Activated CD4-positive, alpha-beta memory T cell treated with anti-CD3 and anti-CD28 coated beads for 36 hours (primary cell): ENCODE measurements at places on chromosomes 2 and 18. TPM values are rescaled to one million over a fixed set of nuclear protein-coding genes. Genes with fewer than 3 reads are reported as not detected.

DNA sequence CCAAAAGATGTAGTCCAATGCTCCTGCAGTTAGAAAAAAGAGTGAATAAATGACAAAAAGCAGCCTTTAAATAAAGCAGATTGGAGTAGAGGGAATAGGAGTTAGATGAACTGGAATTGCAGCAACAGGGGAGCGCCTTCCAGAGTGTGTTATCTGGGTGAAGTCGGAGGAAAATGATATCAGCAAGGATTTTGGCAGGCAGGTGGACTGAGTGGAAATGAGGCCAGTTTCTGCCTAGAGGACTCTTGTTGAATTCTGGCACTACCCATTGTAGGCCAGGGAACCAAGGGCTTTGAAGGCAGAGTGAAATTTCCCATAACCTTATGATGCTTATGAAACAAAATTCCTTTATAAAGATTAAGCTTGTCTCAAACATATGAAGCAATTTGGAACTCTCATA lies 59.8 kb downstream of the AKAIN1 start:
- no peak for DNase-seq
- no peak overlapping the region for H3K4me3 ChIP-seq
- H3K27me3 ChIP-seq = no peaks in the 10 kb centered on the region
- no peaks in the 10 kb centered on the region for H3K36me3 ChIP-seq
- H3K4me1 ChIP-seq = no peaks in the 10 kb centered on the region
- H3K27ac ChIP-seq = no peak overlapping the region

DNA sequence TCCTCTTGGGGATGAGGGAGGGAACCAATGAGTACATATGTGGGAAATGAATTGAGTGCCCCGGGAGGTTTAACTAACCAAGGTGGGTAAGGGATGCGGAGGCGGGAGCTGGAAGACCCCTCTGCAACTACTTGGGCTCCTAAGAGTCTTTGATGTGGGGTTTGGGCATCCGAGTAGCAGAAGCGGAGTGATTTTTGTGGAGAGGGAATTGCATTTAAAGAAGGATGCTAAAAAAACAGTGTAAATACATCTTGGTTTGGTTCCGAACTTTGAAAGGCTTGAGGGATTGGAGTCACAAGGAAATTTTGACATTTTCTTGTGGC lies 215.7 kb downstream of the MCFD2 start:
- DNase-seq = no peak
- H3K4me3 ChIP-seq = peak overlapping the region; percentile 96
- peak overlapping the region; percentile 90 for H3K27ac ChIP-seq
- H3K36me3 ChIP-seq = no peaks in the 10 kb centered on the region
- no peaks in the 10 kb centered on the region for H3K27me3 ChIP-seq

DNA sequence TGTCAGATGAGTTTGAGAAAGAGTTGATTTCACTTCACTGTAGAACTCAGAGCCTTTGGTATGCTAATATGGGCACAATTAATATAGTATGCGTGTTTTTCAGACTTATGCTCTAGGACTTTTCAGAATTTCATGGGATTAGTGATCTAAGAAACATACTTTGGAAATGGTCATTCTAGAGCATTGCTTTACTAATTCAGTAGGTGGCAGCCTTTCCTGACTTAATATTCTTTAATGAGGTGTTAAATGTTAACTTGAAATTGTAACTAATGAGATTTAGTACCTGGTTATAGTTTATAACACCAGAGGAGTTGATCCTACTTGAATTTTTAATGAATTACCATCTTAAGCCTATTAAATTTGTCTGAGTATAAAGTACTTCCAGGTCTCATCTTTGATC lies 28.4 kb downstream of the ACTR2 start:
- no peak for DNase-seq
- no peak overlapping the region for H3K27ac ChIP-seq
- no peak overlapping the region for H3K4me3 ChIP-seq
- H3K36me3 ChIP-seq = peaks cover 26% of the 10 kb centered on the region

DNA sequence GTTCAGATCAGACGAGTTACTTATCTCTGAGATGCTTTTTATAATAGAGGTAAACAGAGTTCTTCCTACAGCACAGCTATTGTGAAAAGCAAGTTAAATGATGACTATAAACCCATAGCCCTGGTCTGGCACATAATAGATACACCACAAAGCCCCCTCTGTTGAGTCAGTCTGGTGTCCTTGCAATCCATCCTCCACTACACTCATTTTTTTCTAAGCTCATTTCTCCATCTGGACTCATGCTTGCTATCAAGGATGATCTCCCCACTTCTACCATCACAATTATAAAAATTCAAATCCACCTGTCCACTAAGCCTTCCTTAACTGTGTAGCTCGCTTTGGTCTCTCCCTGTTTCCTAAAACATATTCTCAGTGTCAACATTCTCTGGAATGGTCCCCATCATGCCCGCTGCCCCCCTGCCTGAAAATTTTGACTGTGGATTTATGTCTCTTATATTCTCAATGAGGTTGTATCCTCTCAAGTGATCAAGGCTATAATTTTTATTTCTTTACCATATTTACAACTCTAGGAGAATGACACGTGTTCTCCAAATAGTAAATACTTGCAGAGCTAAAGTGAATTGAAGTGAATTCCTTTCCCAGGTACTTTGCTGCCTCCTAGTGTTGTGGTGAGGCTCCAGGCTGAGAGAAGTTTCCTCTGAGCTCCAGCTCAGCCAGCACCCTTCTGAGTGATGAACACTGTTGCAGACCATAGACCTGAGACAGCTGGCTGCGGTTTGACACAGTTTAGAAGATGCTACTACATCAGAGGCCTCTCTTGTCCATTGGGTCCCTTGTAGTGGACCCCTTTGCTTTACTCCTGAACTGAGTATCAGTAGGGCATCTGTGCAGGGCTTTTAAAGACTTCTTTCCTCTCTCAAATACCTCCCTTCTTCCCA lies 108.7 kb downstream of the DPP10 start:
- H3K27me3 ChIP-seq = peaks cover 2% of the 10 kb centered on the region
- peak; percentile 29 for DNase-seq
- H3K36me3 ChIP-seq = no peaks in the 10 kb centered on the region
- no peaks in the 10 kb centered on the region for H3K4me1 ChIP-seq

GRCh38 chr2:42844901-42845821 lies 52.8 kb upstream of the HAAO start:
- H3K4me1 ChIP-seq = no peaks in the 10 kb centered on the region
- no peak overlapping the region for H3K4me3 ChIP-seq
- DNase-seq = no peak
- H3K36me3 ChIP-seq = no peaks in the 10 kb centered on the region
- H3K27me3 ChIP-seq = no peaks in the 10 kb centered on the region
- H3K27ac ChIP-seq = no peak overlapping the region

GRCh38 chr2:189050165-189050712 lies 76.1 kb downstream of the COL3A1 start:
- no peak for DNase-seq
- no peaks in the 10 kb centered on the region for H3K36me3 ChIP-seq
- no peak overlapping the region for H3K4me3 ChIP-seq
- no peak overlapping the region for H3K27ac ChIP-seq
- no peaks in the 10 kb centered on the region for H3K27me3 ChIP-seq
- H3K4me1 ChIP-seq = no peaks in the 10 kb centered on the region

- DNase-seq = no peak
- H3K4me1 ChIP-seq = peaks cover 80% of the 10 kb centered on the region
- no peak overlapping the region for H3K4me3 ChIP-seq
- H3K27ac ChIP-seq = peak overlapping the region; percentile 16
- H3K36me3 ChIP-seq = peaks cover 11% of the 10 kb centered on the region
- H3K27me3 ChIP-seq = no peaks in the 10 kb centered on the region
Observed at GRCh38 chr18:24031318-24031717, 16.8 kb downstream of the TTC39C start.

GRCh38 chr18:8858888-8859511 lies 153.6 kb downstream of the MTCL1 start:
- H3K36me3 ChIP-seq = no peaks in the 10 kb centered on the region
- H3K4me3 ChIP-seq = no peak overlapping the region
- no peaks in the 10 kb centered on the region for H3K27me3 ChIP-seq
- H3K4me1 ChIP-seq = no peaks in the 10 kb centered on the region
- no peak overlapping the region for H3K27ac ChIP-seq

DNA sequence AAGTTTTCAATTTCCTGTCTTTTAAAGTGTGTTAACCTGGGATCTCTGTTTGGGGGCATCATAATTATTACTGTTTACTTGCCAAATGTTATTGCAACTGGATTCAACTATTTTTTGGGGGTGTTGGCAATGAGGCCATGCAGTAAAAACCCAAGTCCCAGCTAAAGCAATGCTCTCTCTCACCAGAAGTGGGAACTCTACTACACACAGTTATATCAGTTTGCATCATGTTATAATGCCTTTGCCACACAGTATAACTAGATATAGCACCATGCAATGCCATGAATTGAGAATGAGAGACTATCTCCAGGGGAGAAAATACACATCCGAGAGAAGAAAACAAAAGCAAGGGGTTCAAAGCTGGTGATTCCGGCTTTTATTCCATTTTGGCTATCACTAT lies 79.0 kb downstream of the GCA start:
- H3K36me3 ChIP-seq = no peaks in the 10 kb centered on the region
- no peak overlapping the region for H3K4me3 ChIP-seq
- DNase-seq = no peak
- no peaks in the 10 kb centered on the region for H3K27me3 ChIP-seq

- H3K27me3 ChIP-seq = no peaks in the 10 kb centered on the region
- peak; percentile 31 for DNase-seq
- H3K4me1 ChIP-seq = peaks cover 21% of the 10 kb centered on the region
- H3K4me3 ChIP-seq = no peak overlapping the region
- H3K36me3 ChIP-seq = no peaks in the 10 kb centered on the region
Observed at GRCh38 chr2:237059155-237059875, 26.4 kb upstream of the COPS8 start.

DNA sequence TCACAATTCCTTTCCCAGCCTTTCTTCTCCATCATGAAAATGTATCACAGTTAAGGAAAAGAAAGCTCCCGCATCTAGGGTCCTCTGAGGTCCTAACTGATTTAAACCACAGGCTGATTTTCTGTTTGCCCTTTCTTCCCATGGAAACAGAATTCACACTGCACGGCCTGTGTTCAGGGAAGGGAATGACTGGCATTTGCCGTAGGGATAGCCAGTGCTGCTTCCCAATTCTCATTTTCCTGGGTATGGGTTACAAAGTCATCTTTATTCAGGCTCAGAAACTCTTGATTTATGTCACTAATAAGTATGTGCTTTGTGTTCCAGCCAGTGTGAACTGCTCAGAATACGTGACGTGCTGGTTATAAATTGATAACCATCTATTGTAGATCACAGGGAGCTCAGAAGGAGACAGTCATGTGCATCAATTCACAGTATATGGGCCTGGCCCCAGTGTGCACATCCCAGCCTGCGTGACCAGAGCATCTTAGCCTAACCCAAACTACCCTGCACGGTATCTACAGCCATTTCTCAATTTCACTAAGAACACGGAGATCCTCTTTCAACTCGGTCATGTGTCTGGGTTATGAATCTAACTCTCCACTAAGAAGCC lies 163.3 kb downstream of the LRRC30 start:
- no peak for DNase-seq
- H3K27me3 ChIP-seq = no peaks in the 10 kb centered on the region
- H3K4me3 ChIP-seq = no peak overlapping the region
- no peak overlapping the region for H3K27ac ChIP-seq

DNA sequence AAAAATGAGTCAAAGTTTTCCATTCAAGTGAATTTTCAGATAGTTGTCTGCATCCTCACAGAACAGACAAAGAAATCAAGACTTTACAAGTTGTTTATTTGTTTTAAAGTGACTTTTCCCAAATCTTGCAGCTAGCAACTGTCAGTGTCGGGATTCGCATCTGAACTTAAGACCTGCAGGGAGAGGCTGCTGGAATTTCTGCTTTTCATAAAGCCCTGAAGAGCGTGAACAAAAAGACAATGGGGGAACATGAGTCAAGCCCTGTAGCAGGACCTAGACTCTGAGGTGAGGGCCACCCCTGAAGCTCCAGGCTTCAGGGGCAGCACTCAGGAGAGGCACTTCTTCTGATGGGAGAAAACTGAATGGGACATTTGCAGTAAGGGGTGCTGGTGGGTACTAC lies 108.2 kb upstream of the CTAGE1 start:
- no peaks in the 10 kb centered on the region for H3K36me3 ChIP-seq
- no peaks in the 10 kb centered on the region for H3K27me3 ChIP-seq
- no peak for DNase-seq

- no peak overlapping the region for H3K27ac ChIP-seq
- no peaks in the 10 kb centered on the region for H3K27me3 ChIP-seq
- no peaks in the 10 kb centered on the region for H3K4me1 ChIP-seq
- H3K36me3 ChIP-seq = no peaks in the 10 kb centered on the region
- no peak for DNase-seq
Observed at GRCh38 chr2:20192781-20193180, 32.1 kb downstream of the SDC1 start.

GRCh38 chr2:105553538-105554196 lies 154.8 kb upstream of the FHL2 start:
- DNase-seq = no peak
- H3K4me3 ChIP-seq = no peak overlapping the region
- no peaks in the 10 kb centered on the region for H3K4me1 ChIP-seq
- H3K27me3 ChIP-seq = peaks cover 20% of the 10 kb centered on the region

- no peak overlapping the region for H3K27ac ChIP-seq
- DNase-seq = no peak
Observed at GRCh38 chr2:59176737-59177136, 935.6 kb upstream of the FANCL start.

DNA sequence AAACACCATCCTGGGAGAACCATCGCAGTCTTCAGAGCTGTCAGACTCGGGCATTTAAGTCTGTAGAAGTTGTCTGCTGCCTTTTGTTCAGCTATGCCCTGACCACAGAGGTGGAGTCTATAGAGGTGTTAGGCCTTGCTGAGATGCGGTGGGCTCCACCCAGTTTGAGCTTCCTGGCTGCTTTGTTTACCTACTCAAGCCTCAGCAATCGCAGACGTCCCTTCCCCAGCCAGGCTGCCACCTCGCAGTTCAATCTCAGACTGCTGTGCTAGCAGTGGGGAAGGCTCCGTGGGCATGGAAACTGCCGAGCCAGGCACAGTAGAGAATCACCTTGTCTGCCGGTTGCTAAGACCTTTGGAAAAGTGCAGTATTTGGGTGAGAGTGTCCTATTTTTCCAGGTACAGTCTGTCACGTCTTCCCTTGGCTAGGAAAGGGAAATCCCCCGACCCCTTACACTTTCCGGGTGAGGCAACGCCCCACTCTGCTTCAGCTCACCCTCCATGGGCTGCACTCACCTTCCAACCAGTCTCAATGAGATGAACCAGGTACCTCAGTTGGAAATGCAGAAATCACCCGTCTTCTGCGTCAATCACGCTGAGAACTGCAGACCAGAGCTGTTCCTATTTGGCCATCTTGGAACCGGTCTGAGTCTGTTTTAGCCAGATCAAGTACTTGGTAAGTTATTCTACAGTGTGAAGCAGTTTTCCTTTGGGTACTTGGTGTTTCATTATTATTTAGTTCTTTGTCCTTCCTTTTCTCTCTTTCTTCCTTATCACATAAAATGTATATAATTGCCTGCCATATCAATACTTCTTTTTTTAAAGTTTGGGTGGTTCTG lies 71.5 kb downstream of the CDC42EP3 start:
- peaks cover 10% of the 10 kb centered on the region for H3K36me3 ChIP-seq
- no peaks in the 10 kb centered on the region for H3K27me3 ChIP-seq
- peak; percentile 62 for DNase-seq
- peak overlapping the region; percentile 67 for H3K4me3 ChIP-seq
- H3K27ac ChIP-seq = peak overlapping the region; percentile 80
- H3K4me1 ChIP-seq = peaks cover 46% of the 10 kb centered on the region

ABCA12 gene
- not detected for total RNA-seq

GALNT3 gene
- 3.2 TPM for total RNA-seq

CCDC74A gene
- total RNA-seq = 7.0 TPM

PROKR1 gene
- not detected for total RNA-seq

CERKL gene
- not detected for total RNA-seq

SCN3A gene
- not detected for total RNA-seq

ADAM23 gene
- total RNA-seq = 1.8 TPM
